ENCODE measurements at places on chromosomes 16 and 17.
A peak's percentile ranks its signal among the peaks of the same experiment; 100 is the strongest.

DNA sequence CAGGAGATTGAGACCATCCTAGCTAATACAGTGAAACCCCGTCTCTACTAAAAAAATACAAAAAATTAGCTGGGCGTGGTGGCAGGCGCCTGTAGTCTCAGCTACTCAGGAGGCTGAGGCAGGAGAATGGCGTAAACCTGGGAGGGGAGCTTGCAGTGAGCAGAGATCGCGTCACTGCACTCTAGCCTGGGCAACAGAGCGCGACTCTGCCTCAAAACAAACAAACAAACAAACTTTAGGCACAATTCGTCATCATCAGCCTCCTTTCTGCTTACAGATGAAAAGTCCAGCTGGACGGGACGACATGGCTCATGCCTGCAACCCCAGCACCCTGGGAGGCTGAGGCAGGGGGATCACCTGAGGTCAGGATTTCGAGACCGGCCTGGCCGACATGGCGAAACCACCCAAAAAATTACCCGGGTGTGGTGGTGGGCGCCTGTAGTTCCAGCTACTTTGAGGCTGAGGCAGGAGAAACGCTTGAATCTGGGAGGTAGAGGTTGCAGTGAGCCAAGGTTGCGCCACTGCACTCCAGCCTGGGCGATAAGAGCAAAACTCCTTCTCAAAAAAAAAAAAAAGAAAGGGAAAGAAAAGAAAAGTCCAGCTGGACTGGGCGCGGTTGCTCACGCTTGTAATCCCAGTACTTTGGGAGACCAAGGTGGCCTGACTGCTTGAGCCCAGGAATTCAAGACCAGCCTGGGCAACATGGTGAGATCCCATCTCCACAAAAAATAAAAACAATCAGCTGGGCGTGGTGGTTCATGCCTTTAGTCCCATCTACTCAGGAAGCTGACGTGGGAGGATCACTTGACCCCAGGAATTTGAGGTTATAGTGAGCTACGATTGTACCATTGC is 1.5 kb upstream of the SPIRE2 start:
- no peak for DNase-seq

DNA sequence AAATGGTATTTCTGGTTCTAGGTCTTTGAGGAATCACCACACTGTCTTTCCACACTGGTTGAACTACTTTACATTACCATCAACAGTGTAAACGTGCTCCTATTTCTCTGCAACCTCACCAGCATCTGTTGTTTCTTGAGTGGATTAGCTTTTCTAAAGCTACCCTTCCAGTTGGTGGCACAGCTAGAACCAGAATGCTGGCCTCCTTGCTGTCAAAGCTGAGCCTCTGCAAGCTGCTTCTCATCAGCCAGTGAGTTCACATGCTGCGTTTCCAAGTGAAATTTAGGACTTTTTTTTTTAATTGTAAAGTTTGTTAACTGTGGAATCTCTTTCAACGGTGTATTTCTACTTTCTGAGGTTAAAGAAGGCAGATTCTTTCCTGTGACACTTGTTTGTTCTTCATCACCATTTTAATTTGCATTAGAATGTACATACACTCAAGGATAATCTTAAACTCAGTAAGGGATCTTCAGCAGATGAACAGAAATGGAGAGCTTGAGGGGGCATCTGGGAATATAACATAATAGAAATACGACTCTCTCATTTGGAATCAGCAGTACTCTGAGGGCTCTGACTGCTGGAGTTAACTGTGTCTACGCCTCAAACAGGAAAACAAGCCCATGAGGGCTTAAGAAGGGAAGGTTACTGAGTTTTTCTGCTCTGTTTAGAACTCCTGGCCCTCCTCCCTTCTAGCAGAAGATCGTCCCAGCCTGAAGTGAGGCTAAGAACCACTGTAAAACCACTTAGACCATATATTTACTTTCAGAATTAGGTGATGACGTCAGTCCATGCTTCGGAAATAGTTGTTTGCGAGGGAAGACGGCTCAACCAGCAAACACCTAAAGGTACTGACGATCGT is 148.4 kb upstream of the FAM20A start:
- no peak for DNase-seq

GRCh38 chr16:87033541-87034300 is 283.5 kb downstream of the C16orf95 start:
- no peak for DNase-seq

GRCh38 chr16:48556913-48557351 is 53.0 kb downstream of the N4BP1 start:
- no peak for DNase-seq

DNA sequence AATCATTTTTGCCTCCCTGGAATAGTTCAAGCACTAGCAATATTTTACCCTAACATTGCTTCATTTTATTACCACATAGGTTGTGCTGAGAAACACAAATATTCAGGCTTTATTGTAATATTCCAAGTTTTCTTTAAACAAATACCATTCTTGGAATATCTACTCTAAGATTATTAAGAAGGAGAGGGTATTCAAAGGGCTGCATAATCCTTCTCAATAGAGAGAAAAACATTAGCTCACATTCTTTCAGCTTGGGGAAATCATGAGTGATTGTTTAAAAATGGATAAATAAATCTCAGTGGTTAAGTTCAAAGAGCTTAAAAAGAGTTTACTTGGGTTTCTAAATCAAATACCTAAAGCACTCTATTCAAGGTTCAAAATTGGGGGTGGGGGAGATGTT is 111.9 kb upstream of the CORO6 start:
- no peak for DNase-seq

DNA sequence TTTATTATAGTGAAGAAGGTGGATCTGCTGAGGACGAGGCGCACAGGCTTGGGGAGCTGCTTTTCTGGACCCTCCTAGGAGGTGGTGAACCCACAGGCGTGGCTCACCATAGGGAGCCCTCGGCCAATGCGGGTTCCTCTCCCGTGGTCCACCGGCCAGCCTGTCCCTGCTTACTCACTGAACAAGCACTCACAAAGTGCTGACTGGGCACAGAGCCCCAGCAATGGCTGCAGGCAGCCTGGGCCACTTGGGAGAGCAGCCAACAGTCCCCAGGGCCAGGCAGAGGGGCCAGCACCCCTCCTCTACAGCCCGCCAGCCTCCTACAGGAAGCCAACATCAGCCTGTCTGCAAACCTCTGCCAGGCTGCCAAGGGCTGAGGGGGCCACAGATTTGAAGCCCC is 19.1 kb upstream of the NCBP3 start:
- DNase-seq = no peak

GRCh38 chr17:65078441-65079160 is 22.1 kb upstream of the GNA13 start:
- no peak for DNase-seq

GRCh38 chr17:37170881-37171425 is 204.8 kb upstream of the C17orf78 start:
- no peak for DNase-seq

GRCh38 chr17:10600571-10600970 is 51.1 kb upstream of the MYH2 start:
- no peak for DNase-seq

GRCh38 chr17:77535892-77536291 is 395.1 kb downstream of the SEC14L1 start:
- peak; percentile 17 for DNase-seq

DNA sequence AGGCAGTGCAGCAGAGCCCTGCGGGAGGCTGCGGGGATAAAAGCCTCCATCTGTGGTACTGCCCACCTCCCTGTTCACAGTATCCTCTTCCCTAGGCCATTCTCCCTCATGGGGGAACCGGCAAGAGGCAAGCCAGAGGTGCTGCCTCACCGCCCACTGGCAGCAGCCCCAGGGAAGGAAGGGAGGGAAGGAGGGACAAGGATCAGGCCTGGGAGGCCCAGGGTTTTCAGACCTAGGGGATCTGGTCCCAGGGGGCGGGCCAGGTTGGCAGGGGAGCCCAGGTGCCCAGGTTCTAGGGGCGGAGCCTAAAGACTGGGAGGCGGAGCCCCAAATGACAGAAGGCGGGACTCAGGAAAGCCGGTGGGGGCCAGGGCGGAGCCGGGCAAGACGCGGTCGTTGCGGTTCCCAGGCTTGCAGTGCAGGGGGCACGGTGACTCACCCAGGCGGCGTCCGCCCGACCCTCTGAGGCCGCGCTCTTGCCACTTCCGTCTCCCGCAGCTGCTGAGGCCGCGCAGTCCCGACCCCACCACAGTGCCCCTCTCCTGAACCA is 3.0 kb upstream of the MTMR4 start:
- DNase-seq = no peak

GRCh38 chr17:81684442-81684911 is 666 bp downstream of the HGS start:
- peak; percentile 41 for DNase-seq

DNA sequence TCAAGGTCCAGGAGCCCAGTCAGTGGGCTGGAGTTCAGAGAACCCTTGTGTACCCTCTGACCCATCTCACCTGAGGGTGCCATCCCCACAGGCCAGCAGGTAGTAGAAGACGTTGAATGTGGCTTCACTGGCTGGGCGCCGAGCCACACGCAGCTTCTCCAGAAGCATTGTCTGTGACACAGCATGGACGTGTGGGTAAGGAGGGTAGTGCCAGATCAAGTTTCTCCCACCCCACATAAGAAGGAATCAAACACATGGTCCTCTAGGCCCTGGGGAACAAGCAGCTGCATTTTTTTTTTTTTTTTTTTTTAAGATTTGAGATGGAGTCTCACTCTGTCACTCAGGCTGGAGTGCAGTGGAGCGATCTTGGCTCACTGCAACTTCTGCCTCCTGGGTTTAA is 60.9 kb downstream of the MYO18A start:
- no peak for DNase-seq

- no peak for DNase-seq
Observed at GRCh38 chr17:44967907-44968224, 237 bp downstream of the C1QL1 start.

GRCh38 chr16:87288753-87289362 is 28.3 kb downstream of the C16orf95 start:
- DNase-seq = no peak

DNA sequence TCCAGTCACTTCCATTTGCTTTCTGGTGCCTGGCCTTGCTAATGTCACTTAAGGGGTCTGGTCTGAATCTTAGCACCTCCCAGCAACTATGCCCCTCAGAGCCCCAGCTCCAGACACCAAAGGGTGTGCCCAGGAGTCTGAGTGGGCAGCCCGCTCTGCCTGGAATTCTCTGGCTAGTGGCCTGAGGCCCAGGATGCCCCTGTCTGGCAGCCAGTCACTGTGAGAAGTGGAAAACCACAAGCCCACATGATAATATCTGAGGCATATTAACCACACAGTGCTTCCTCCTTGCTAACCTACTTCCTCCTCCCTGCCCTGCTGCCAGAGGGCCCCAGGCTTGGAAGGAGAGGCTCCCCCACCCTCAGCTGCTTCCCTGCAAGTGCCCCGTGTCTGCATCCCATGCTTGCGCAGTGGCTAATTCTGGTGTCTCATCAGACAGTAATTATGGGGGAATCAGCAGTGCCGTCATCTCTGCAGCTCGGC is 14.0 kb downstream of the SRCIN1 start:
- no peak for DNase-seq

- no peak for DNase-seq
Observed at GRCh38 chr17:12739500-12739899, 49.8 kb upstream of the ARHGAP44 start.

DNA sequence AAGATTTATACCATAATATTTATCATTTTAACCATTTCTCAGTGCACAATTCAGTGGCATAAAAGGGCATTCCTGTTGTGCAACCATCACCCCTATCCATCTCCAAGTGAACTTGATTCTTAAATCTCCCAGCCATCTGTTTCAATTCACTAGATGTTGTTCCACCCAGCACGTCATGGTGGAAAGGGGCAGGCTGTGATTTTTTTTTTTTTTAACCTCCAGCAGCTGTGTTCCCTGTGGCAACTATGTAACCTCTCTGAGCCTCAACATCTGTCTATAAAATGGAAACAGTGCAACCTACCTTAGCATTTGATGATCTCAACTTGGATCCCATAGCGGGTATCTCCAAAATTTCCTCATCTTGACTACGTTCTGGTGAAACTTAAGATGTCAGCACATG is 604.5 kb downstream of the WWOX start:
- DNase-seq = no peak

DNA sequence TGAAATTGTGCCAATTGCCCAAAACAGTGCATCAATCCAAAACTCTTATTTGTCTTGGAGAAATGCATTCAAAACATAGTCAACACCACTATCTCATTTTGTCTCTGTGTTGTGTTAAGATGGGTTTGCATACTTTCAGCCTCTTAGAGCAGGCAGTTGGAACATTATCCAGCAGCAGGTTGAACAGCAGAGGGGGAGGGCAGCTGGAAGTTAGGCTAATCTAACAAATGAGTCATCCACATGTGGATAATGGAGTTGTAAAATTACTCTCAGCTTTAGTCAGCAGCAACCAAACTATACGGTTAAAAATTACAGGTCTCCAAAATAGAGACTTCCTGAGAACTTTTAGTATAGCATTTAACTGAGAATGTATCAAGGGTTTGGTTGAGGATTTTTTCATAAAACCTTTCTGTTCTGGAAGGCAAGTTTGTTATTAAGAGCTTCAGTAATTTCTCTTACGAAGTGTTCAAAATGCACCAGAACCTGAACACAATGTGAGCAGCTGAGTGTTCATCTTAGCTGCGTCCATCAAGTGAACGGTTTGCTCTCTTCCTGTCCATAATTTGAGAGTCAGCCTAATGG is 46.3 kb downstream of the PRKCA start:
- DNase-seq = no peak

DNA sequence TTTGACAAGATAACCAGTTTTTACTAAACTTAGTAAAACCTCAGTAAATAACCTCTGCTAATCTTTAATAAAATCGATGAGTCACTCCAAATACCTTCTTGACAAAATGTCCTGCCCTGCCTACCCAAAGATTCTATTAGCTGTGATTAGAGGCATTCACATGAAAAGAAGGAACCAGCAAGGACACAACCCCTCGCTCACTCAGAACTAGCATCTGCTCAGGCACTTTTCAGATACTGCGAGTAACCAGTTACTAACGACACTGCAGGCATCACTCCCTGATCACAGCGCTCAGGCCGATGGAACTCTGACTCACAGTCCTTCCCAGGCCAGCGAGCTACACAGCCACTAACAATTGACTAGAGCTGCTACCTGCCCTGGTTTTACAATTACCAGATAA is 24.3 kb downstream of the PELP1 start:
- DNase-seq = no peak

GRCh38 chr16:81251871-81252270 is 13.4 kb downstream of the BCO1 start:
- DNase-seq = no peak

GRCh38 chr17:67055041-67055443 is 10.7 kb downstream of the CACNG1 start:
- DNase-seq = no peak

DNA sequence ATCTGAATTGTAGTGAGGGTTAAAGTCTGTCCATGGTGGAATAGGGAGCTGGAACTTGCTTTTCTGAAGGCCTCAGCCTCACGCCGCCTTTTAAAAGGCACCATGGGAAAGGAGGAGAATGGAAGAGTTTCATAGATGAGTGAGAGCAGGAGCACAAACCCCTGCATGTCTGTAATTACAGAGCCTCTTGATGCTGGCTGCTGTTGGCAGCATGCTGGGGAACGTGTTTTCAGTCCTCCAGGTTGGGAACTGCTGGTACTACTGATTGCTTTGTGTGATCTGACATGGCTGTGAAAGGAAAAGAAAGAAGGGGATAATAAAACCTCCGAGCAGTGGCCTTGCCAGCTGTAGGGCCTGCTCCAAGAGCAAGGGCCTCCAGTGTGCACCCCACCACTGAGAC is 16.8 kb upstream of the DYNLL2 start:
- DNase-seq = no peak

GRCh38 chr16:1975432-1976215 is 3.8 kb downstream of the TBL3 start:
- no peak for DNase-seq

GRCh38 chr17:45098869-45099616 is 33.3 kb downstream of the PLCD3 start:
- peak; percentile 94 for DNase-seq

GRCh38 chr17:4895657-4896331 is 3.5 kb upstream of the C17orf107 start:
- no peak for DNase-seq
